ENCODE measurements at places on chromosomes 16 and 17. TPM values are rescaled to one million over a fixed set of nuclear protein-coding genes. Genes with fewer than 3 reads are reported as not detected.

KRT33A gene
- not detected for total RNA-seq

ABCA10 gene
- 0.64 TPM for total RNA-seq

C16orf92 gene
- total RNA-seq, result not detected

SLC16A13 gene
- 19.5 TPM for total RNA-seq
